Breast epithelium (tissue), 4 donors: ENCODE measurements at places on chromosomes 3 and 15.

DNA sequence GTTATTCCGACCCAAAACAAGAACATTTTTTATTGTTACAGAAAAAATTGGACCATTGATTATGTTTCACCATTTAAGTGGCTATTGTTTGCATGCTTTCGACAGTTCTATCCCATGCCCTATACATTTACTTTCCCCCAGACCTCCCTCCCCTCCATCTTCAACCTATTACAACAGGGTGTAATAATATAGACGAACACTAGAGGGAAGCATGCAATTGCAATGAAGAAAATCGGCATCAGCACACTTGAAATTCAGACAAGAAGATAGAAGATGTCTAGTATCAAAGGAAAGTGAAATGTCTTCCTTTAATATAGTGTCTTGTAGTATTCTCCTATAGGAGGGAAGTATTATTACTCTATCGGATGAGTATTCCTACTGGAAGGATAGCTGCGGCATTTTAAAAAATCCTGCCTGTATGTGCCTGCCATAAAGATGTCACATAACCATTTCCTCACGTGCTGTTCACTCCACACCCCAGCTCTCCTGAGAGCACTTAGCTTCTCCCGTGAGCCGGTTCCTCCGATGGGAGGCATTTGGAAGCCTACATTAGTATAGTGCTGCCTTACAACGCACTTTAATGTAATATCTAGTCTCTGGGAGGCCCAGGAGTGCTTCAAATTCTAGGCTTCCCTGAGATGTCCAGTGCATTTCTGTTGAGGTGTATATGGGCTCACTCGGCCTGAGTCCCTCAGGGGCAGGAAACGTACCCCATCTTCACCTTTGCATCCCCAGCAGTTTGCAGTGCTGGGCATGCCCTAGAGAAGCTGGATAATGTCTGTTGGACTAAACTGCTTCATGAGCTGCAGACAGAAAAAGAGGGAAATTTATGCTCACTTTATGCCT, 17.8 kb upstream of the ERICH6 start:
- no peak for DNase-seq
- no peak overlapping the region for H3K4me3 ChIP-seq
- H3K27ac ChIP-seq: no peak overlapping the region
- no peaks in the 10 kb centered on the region for H3K36me3 ChIP-seq
- no peaks in the 10 kb centered on the region for H3K4me1 ChIP-seq
- no peaks in the 10 kb centered on the region for H3K27me3 ChIP-seq

DNA sequence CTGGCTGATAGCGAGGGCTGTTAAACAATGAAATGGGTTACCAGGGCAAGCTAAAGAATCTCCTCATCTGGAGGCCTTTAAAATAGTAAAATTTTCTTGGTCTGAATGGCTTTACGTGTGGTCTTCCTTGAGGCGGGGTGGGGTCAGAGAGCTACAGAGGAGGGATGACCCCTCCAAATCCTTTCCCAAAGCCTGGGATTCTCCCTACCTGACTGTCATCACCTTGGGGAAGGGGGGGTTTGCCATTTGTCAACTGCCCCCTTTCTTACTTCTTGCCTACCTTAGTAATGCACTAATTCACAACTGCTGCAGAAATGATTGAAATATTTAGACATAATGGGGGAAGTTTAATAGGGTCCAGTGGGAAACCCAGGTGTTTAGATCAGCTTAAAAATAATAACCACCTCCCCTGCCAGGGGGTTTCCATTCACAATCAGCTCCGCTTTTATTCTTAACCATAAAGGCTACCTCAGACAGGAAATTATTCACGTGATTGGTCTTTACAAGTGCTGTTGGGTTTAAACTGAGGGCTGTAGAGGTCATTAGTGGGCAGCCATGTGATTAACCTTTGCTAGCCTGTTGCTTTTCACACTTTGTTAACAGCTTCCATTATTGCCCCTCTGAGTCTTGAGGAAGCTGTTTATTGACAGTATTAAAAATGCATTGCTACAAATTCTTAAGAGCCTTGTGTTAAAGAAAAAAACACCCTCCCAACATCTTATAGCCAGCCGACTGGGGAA, 276.5 kb upstream of the ATP11B start:
- DNase-seq: no peak
- H3K36me3 ChIP-seq: no peaks in the 10 kb centered on the region
- no peak overlapping the region for H3K27ac ChIP-seq
- no peak overlapping the region for H3K4me3 ChIP-seq
- H3K27me3 ChIP-seq: no peaks in the 10 kb centered on the region
- H3K4me1 ChIP-seq: no peaks in the 10 kb centered on the region

DNA sequence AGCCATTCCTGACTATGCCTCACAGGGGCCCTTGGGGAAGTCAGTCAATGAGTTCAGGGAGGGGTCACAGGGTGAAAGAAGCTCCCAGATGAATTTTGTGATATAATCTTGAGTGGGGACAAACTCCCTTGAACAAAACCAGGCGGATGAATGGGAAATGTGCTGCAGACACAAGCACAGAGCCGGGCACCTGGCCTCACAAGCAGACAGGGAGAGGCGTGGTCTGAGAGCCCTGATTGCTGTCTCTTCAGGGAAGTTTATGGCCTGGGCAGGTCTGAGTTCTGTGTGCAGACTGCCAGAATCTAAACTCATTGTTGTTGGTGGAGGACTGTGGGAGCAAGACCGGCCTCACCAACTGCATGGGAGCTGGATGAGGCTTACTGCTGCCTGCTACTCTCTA, 591.8 kb downstream of the EPHA3 start:
- no peak for DNase-seq
- no peaks in the 10 kb centered on the region for H3K27me3 ChIP-seq
- no peak overlapping the region for H3K4me3 ChIP-seq

DNA sequence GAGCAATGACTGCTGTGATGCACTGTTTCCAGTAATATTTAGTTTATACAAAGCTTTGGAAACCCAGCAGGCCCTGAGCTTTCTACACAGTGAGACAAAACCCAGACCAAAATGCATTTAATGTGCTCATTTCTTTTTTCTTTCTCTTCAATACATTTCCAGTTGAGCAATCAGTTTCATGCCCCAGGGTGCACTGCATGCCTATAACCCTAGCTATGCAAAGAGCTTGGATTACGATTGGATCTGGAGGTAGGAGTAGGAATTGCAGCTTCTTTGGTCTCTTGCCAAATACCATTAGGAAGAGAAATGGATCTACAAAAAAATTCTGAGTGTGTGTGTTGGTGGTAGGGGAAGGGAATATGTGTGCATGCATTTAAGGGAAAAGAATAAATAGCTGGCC, 1001.4 kb downstream of the SQOR start:
- H3K4me1 ChIP-seq: no peaks in the 10 kb centered on the region
- DNase-seq: no peak
- no peak overlapping the region for H3K27ac ChIP-seq
- no peak overlapping the region for H3K4me3 ChIP-seq
- H3K27me3 ChIP-seq: no peaks in the 10 kb centered on the region

GRCh38 chr3:4174791-4175190, 128.4 kb upstream of the SETMAR start:
- H3K4me3 ChIP-seq: no peak overlapping the region
- H3K27ac ChIP-seq: no peak overlapping the region
- H3K4me1 ChIP-seq: no peaks in the 10 kb centered on the region
- H3K27me3 ChIP-seq: no peaks in the 10 kb centered on the region

DNA sequence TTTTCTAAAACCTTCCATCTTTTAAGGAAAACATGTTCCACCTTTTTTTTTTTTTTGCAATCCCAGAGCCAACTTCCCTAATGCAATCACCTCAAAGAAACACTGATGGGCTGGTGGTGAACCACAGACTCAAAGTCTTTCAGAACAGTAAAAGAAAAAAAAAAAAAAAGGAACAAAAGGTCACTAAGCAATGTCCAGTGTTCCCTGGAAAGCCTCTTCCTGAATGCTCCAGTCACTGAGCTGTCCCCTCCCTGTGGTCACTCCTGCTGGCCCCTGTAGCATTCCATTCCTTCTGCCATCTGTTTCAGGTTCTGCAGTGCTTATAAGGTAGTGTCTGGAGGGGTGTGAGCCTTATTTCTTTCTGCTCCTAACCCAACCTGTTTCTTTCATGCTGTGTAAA, 53.3 kb downstream of the AAGAB start:
- no peak overlapping the region for H3K4me3 ChIP-seq
- no peaks in the 10 kb centered on the region for H3K27me3 ChIP-seq
- H3K27ac ChIP-seq: no peak overlapping the region
- no peaks in the 10 kb centered on the region for H3K36me3 ChIP-seq

DNA sequence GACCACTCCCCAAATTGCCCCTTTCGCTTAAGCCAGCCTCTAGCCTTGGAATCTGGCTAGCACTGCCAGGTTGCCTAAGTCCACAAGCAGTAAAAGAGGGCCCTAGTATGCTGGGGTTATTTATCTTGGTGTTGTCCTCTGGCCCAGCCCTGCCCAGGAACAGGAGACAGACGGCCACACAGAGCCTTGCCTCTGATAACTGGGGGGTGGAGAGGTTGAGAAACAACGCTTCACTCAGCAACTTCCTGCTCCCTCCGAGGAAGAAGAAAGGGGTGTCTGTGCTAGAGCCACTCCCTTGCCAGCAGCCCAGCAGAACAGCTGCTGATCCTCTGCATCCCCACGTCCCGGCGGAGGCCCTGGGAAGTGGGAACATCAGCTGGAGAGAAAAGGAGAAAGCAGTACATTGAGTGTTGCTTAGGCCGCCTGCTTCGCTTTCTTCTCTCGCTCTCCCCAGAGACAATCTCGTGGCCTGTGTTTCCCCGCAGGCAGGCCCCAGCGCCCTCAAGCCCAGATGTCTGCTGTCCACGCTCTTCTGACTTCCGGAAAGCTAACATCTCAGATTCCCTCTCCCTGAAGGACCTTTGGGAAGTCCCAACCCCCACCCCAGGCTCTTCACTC, 22.6 kb upstream of the C3orf70 start:
- no peaks in the 10 kb centered on the region for H3K4me1 ChIP-seq
- no peaks in the 10 kb centered on the region for H3K36me3 ChIP-seq
- H3K27ac ChIP-seq: no peak overlapping the region
- H3K27me3 ChIP-seq: no peaks in the 10 kb centered on the region
- no peak for DNase-seq
- peak overlapping the region; percentile 11 for H3K4me3 ChIP-seq
